ENCODE measurements at places on chromosomes 6 and 20.

DNA sequence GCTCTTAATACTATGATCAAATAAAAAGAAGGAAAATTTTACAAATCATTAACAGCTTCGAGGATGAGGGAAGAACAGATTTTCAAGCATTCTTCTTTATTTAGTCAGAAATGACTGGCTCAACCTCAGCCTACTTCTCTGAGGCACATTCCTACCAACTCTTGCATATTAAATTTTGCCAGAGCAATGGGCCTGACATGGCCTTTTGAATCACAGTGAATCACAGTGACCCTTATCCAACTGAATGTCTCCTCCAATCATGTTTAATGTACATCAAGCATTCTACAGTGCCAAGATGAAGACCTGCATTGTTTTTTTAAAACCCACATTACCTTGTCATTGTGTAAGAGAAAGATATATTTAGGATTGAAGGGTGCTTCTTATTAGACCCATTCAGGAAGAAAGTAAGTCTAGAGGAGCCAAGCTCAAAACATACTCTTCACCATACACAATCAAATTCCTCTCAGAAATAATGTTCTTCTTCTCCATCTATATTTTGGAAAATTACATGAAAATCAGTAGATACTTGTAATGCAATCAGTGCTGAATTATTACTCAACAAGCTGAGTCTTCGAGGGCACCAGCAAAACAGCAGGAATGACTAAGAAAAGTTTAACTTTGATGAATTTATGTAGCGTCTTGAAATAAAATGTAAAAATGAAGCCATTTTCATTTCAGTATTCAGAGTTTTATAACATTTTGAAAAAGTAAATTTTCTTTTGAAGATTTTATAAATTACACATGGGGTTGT lies 44.1 kb upstream of the MOXD1 start:
- peak; percentile 84 for DNase-seq

- no peak for DNase-seq
These were observed 80.1 kb downstream of the RIPOR3 start for GRCh38 chr20:50611128-50611810.

GRCh38 chr20:32513031-32513866 lies 71.9 kb downstream of the NOL4L start:
- DNase-seq: no peak

- no peak for DNase-seq
These were observed 922.8 kb upstream of the MAP3K7 start for GRCh38 chr6:91509711-91510110.

DNA sequence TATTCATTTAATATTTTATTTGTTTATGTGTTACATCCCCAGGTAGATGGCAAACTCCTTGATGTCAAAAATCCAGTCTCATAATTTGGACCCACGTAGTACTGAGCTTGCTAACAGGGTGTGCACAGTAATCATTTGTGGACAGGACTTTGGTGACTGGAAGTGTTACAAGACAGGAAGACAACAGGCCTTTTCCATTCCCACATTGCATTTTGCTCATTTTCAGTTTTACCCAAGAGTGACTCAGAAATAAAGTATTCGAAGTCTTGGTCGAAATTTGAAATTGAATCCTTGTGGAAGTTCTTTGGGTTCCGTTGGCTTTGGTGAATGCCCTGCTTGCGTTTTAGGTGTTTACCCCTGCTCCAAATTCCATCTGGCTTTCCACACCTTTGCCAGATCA lies 63.0 kb upstream of the THBS2 start:
- no peak for DNase-seq

DNA sequence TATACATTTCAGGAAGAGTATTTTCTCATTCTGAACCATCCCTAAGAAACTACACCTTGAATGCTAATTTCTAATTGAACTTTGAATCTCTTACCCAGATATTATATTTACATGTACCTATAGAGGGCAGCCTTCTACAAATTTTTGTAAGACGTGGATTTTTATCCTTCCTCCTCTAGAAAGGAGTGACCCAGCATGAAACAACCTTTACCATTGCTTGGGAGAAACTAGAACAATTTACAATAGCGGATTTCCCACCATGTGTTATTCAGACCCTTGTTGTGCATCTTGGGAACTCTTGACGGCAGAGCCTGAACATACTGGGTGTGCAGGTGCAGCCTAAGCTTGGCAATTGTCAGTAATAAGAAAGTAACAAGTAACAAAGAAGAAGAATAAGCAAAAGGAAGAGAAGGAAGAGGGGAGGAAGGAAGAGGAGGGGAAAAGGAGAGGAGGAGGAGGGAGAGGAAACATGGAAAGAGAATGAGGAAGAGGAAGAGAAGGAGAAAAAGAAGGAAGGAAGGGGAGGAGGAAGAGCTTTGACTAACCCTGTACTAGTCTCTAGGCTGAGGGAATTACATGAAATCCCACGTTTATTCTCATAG lies 10.8 kb upstream of the TAAR1 start:
- peak; percentile 54 for DNase-seq

DNA sequence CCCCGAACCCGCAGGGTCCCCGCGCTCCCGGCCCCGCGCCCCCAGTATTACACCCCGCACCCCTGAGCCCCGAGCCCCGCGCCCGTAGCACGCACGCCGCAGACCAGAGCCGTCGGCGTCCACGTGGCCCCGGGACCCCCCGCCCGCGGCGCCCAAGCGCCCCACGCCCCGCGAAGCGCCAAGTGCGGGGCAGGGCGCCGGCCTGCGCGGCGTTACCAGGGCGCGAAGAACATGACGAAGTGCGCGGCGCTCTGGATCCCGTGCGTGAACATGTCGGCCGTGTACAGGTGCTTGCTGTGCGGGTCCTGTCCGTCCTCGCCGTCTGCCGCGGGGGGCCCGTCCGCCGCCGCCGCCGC lies 312 bp downstream of the TXNDC5 start:
- peak; percentile 12 for DNase-seq

DNA sequence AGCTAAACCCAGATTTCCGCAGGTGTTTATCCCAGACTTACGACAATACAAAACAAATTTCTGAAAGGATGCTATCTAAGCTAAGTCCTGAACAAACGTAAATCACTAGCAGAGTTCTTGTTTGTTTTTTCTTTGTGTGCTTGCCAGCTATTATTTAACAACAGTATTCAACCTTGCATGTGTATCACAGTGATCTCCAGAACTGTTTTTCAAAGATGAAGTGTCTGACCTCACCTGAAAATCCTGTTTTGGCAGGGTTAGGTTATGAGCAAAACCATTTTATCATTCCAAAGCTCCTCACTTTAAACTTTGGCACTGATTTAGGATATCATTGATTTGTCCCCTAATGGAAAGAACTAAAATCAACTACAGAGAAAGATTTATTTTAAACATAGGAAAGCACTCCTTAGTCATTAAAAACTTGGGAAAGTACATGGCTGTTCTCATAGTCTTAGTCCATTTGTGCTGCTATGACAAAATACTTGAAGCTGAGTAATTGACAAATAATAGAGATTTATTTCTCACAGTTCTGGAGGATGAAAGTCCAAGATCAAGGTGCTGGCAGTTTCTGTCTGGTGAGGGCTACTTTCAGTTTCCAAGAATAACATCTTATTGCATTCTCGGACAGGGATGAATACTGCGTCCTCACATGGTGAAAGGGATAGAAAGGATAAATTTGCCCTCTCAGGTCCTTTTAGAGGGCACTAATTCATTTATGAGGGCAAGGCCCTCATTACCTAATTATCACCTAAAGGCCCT lies 20.8 kb upstream of the BMP5 start:
- DNase-seq: no peak

Measured in astrocyte of the spinal cord (primary cell).